SK-N-SH treated with all-trans-retinoic acid at 6 μM for 48 hours (cell line): ENCODE measurements at places on chromosomes 13 and 19.

GRCh38 chr13:105670179-105670990, 865.1 kb downstream of the EFNB2 start:
- no peak for ATAC-seq

DNA sequence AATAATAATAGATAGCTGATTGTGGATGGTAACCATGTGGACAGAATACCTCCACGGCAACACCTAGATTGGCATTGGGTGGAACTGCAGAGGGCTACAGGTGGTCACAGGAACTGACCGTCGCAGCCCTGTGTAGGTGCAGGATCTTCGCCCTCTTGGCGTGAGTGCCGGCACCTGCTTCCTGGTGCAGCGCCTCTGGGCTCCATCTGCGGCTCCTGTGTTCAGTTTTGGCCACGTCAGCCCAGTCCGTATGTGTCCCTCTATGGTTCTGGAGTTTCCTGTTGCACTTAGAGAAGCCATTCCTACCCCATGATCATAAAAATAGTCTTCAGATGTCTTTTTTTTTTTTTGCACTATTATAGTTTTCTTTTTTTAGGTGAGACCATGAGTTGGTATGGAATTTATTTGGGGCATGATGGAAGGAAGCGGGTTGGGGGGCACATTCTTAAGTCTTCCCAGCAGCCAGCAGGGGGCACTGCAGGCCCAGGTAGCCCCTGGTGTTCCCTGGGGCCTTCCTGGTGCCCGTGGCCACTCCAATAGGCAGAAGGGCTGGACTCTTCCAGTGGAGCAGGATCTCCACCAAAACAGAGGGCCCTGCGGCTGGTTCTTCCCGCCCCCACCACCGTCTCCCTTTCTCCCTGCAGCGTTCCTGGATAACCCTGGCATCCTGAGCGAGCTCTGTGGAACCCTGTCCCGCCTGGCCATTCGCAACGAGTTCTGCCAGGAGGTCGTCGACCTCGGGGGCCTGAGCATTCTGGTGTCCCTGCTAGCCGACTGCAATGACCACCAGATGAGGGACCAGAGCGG, 10.1 kb upstream of the SLC25A42 start:
- ATAC-seq, result peak; percentile 84

DNA sequence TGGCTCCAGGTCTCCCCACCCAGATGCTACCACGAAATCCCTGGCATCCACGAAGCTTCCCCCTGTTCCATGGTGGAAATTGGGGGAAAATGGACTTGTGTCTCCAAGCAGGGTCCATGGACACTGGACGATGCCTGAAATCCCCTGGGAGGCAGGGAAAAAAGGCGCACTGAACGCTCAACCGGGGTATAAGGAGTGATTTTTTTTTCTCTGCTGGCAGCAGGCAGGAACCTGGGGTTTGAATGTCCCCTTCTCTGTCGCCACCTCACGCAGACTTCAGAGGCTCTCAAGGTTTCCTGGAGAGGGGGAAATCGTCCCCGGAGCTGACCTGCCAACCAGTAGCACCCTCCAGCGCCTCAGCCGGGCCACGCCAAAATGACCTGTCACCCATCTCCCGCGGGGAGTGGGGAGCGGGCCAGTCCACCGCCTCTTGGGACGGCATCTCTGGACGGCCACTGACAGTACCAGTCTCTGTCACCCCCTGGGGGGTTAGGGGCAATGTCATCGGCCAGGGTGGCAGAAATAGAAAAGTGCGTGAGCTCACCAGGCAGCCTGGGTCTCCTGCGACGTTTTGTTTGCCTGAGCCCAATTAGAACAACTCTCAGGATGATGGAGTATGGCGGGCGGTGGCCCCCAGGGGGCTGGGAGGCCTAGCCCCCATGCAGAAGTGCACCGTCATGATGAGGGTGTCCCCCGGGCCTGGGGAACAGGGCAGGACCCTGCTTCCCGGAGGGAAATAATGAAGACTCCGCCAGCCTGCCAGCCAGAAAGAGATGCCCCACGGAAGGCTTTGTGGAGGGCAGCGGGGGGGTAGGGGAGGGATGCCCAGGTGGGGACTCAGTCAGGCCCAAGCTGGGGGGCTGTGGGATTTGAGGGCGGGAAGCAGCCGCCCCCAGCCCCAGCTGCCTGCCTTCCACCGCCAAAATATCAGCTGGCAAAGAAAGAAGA, 2.6 kb downstream of the PTPRS start:
- ATAC-seq, result no peak

- ATAC-seq, result no peak
Observed at GRCh38 chr13:79846386-79846785, 365.4 kb downstream of the NDFIP2 start.

DNA sequence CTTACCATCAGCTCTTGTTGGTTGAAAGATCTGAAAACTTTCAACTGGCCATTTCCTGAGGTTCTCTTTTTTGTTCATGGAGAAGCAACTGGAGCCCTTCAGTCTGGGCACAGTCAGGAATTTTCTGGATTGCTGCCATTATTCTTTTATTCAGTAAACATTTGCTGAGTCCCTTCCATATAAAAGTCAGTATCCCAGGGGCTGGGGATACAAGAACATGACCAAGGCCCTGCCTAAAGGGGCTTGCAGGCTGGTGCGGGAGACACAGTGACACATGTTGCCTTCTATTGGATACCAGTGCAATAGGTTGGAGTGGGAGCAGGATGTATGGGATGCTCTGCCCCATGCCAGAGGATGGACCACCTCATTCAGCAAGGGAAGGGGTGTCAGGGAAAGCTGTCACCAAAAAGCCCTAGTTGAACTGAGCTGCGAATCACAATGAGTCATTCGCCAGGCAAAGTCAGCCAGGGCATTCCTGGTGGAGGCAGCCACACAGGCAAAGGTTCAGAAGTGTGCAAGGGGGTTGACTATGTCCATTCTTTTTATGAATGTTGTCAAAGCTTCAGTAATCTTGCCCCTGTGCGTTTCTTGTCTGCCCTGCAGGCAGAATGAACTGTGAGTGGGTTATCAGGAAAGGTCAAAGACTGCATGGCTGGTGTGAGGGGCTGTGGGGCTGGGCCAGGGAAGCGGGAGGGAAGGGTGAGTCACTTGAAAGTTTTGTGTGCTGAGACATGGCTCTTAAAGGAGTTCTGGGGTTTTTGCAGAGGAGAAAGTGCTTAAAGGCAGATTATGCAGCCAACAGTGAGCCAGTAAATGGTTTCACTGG, 395.9 kb downstream of the KCNRG start:
- peak; percentile 91 for ATAC-seq

GRCh38 chr19:49553451-49554271, 25.9 kb downstream of the RCN3 start:
- ATAC-seq, result no peak

- no peak for ATAC-seq
Observed at GRCh38 chr13:80529734-80530133, 188.8 kb upstream of the SPRY2 start.

GRCh38 chr13:51270623-51271415, 48.6 kb downstream of the FAM124A start:
- ATAC-seq, result peak; percentile 59

GRCh38 chr13:106867249-106867648, 299.3 kb upstream of the ARGLU1 start:
- no peak for ATAC-seq

DNA sequence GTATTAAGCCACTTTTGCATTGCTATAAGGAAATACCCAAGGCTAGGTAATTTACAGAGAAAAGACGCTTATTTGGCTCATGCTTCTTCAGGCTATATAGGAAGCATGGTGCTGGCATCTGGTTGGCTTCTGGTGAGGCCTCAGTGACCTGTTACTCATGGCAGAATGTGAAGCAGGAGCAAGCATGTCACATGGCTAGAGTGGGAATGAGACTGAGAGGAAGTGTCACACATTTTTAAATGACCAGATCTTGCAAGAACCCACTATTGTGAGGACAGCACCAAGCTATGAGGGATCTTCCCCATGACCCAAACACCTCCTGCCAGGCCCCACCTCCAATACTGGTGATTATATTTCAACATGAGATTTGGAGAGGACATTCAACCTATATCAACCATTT, 25.7 kb upstream of the IGFL4 start:
- no peak for ATAC-seq

- no peak for ATAC-seq
Observed at GRCh38 chr19:6833166-6833790, 54.1 kb upstream of the ADGRE1 start.

DNA sequence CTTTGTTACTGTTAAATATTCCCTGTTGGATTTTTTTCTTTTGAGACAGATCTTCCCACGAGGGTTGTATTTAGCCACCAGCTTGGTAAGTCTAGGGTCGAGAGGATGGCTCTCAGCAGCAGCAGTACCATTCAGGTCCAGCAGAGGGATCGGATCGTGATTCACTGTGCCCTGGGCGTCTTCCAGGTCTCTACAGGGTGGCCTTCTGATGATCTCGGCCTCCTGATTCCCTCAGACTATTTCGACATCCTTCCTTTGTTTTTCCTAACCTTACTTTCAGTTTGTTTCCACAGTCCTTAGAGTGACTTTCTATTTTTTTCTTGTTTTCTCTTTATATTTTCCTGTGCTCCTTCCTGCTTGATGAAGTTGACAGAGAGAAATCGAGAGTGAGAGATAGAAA, 1436.9 kb downstream of the UQCRFS1 start:
- ATAC-seq, result no peak

GRCh38 chr13:45446181-45446580, 18.6 kb upstream of the COG3 start:
- no peak; the same call in 2 of the 3 replicates for ATAC-seq

- ATAC-seq, result peak; percentile 53
Observed at GRCh38 chr13:68551701-68552522, 1321.8 kb upstream of the PCDH9 start.

GRCh38 chr19:10891405-10892086, 20.2 kb downstream of the CARM1 start:
- ATAC-seq, result no peak

- ATAC-seq, result peak; percentile 39; the same call in 1 of the 3 replicates
Observed at GRCh38 chr13:99614465-99614885, 113.2 kb downstream of the TM9SF2 start.

GRCh38 chr19:2266183-2266993, 10.2 kb upstream of the JSRP1 start:
- ATAC-seq, result peak; percentile 10; the same call in 2 of the 3 replicates

- ATAC-seq, result peak; percentile 83
Observed at GRCh38 chr13:109844396-109844795, 58.0 kb upstream of the IRS2 start.

- peak; percentile 96 for ATAC-seq
Observed at GRCh38 chr19:12757544-12758274, 6.1 kb downstream of the BEST2 start.

DNA sequence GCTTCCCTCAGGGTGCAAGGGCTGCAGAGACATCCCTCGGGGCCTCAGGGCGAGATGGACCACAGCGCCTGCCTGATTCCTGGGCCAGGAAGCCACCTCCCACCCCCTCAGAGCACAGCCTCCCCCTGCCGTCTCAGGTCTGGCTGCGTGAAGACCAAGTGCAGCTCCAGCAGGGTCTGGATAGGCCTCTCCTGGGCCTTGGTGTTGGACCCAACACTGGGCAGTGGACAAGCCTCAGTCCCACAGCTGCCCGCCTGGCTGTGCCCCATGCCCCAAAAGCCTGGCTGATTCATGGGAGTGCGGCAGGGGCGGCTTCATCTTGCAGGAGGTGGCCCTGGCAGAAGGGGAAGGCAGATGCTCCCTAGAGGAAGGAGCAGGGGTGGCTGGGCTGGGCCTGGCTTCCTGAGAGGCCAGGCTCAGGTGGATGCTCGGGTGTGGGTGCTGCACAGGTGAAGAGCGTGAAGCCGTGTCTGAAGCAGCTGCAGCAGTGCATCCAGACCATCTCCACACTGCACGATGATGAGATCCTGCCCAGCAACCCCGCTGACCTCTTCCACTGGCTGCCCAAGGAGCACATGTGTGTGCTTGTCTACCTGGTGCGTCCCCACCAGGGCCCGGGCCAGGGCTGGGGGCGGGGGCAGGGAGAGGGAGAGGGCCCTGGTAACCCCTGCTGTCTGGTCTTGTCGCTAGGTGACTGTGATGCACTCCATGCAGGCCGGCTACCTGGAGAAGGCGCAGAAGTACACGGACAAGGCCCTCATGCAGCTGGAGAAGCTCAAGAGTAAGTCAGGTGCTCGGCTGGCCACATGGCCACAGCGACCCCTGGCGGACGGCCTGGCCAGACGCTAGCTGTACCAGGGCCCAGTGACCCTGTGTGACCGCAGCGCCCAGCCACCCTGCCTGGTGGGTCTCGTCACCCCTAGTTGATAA, 21.7 kb downstream of the MAU2 start:
- peak; percentile 92 for ATAC-seq

- ATAC-seq, result peak; percentile 95
Observed at GRCh38 chr19:35135389-35135909, 590 bp upstream of the LGI4 start.

DNA sequence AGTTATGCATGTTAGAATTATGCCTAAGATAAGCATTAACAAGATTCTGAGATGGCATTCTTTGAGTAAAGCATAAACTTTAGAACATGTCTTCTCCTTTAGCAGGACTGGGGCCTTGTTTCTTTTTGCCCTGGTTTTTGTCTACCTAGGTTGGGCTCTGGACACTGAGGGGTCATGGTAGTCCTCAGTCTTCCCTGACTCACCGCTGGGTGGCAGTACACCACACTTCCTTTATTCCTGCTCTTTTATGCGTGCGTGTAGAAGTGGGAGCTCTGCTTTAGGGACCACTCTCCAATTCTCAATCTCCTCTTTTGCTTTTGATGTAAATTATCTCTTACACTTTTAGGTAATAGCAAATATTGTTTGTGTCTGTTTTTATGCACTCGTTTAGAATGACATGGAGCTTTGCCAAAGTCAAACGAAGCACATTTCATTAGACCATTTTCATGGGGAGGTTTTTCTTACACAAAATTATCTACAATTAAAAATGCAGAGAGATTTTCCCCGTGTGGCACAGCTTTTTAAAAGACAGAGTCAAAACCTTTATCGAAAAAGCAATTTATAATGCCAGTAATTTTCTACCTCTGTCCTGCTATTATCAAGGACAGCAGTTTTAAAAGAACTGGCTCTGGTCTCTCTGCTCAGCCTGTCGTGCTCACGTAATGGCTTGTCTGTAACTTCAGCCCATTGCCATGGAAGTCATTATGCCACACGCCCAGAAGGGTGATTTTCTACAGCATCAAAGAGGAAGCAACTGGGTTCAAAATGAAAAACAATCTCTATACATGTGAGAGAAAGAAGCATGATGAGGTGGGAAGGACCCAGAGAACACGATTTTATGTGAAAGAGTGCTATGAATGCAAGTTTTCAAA, 413.9 kb downstream of the COG6 start:
- ATAC-seq, result peak; percentile 86

DNA sequence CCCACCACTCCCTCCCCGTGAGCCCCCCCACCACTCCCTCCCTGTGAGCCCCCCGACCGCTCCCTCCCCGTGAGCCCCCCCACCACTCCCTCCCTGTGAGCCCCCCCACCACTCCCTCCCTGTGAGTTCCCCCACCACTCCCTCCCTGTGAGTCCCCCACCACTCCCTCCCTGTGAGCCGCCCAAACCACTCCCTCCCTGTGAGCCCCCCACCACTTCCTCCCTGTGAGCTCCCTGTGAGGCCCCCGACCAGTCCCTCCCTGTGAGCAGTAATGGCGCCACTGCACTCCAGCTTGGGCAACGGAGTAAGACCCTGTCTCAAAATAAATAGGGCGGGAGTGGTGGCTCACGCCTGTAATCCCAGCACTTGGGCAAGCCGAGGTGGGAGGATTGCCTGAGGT, 9.9 kb downstream of the ABCA7 start:
- no peak for ATAC-seq

GRCh38 chr13:39596685-39597084, 6.3 kb downstream of the LHFPL6 start:
- peak; percentile 26; the same call in 2 of the 3 replicates for ATAC-seq

- no peak for ATAC-seq
Observed at GRCh38 chr13:74230984-74231501, 96.8 kb upstream of the KLF12 start.

- no peak for ATAC-seq
Observed at GRCh38 chr13:88739195-88739594, 1068.0 kb downstream of the SLITRK5 start.
